Foreskin fibroblast (primary cell): ENCODE measurements at places on chromosomes 16 and 17.
A peak's percentile ranks its signal among the peaks of the same experiment; 100 is the strongest.

DNA sequence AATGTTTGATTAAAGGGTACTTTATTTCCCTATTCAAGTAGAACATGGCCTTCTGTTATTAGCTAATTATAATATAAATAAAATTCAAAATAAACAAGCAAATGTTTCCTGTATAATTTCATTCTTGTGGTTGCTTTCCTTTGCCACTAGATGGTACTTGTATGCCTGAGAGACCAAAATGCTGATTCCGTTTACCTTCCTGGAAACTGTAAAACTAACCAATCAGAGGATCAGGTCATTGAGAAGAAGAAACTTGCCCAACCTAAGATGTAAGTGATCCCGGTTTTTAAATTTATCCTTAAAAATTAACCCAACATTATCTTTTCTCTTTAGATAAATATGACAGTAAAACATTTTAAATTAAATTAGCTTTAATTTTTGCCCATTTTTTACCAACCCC, 8.1 kb upstream of the ABCA5 start:
- peak; percentile 54 for DNase-seq

GRCh38 chr16:87828907-87829621, 40.2 kb downstream of the SLC7A5 start:
- DNase-seq: no peak

DNA sequence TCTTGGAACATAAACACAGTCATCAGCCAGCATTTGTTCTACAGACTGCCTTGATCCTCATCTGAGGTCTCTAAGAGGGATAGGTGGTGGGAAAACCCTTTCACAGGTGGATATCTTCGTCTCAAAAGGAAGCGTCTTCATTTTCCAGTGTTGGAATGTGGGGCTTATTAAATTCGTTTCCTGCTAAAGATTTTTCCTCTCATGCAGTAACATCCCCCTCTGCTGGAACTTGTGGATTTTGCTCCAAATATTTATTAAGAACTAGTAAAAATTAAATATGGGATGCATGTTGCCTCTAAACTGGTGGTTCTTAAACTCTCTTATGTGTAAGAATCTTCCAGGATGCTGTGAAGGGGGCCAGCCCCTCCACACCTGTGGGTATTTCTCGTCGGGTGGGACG, 20.1 kb upstream of the MLYCD start:
- DNase-seq: peak; percentile 19

GRCh38 chr16:85594978-85595661, 18.0 kb upstream of the GSE1 start:
- DNase-seq: no peak

GRCh38 chr16:1485847-1486496, 2.8 kb downstream of the PTX4 start:
- DNase-seq: no peak

- peak; percentile 65 for DNase-seq
Measured at GRCh38 chr17:81256616-81257015, 17.5 kb downstream of the NDUFAF8 start.

DNA sequence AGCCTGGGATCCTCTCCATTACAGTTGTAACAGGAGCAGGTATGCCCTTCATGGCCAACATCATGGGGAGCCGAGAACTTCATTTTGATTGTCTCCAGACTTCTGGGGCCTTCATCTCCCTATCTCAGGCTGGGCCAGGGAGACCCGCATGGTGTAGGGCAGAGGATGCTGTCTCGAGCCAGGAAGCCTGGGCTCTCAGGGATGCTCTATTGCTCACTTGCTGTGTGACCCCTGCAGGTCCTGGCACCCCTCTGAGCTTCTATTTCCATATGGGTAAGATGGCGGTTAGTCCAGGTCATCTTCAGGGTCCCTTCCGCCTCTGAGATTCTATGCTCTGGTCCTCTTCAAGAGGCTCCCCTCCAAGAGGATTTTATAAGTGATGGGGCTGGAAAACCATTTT, 20.6 kb upstream of the RNF135 start:
- no peak for DNase-seq

GRCh38 chr17:15250135-15250860, 14.8 kb downstream of the PMP22 start:
- no peak for DNase-seq

DNA sequence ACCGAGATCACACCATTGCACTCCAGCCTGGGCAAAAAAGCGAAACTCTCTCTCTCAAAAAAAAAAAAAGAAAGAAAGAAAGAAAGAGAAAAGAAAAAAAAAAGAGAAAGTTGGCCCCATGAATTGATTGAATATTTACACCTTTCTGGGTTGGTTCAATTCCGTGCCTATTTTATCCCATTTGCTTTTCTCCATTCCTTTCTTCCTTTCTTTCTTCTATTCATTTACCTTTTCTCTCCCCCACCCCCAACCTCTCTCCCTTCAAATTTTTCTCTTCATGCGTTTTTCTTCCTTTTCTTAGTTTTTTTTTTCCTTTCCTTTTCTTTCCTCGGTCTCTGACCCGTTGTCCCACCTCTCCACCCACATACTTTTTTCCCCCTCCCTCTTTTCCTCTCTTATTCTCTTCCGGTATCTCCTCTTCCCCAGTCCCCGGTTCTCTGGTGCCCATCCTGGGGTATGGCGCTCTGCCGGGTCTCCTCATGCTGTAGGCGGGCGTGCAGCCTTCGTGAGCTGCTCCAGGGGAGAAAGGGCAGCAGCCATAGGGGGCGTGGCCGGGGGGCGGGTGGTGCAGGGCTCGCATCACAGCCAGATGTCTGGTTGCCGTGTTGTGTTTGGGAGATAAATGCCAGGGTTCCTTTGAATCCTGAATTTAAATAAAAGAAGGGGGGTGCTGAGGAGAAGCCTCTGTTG, 5.3 kb upstream of the COL1A1 start:
- no peak for DNase-seq
